ENCODE measurements at places on chromosomes 11 and 22.

DNA sequence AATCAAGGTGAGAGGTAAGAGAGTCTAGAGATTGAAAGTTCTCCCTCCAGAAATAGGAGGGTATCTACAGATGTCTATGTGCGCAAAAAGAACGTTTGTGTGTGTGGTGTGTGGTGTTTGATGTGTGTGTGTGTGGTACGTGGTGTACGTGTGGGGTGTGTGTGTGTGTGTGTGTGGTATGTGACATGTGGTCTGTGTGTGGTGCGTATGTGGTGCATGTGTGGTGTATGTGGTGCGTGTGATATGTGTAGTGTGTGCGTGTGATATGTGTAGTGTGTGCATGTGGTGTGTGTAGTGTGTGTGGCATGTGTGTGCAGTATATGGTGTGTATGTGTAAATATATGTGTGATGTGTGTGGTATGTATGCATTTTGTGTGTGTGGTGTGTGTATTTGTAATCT is 73.0 kb upstream of the LRRC4C start:
- H3K4me1 ChIP-seq = no peaks in the 10 kb centered on the region
- DNase-seq = no peak
- H3K27ac ChIP-seq = no peak overlapping the region
- H3K27me3 ChIP-seq = no peaks in the 10 kb centered on the region

GRCh38 chr11:103222806-103223205 is 113.6 kb downstream of the DYNC2H1 start:
- no peak overlapping the region for H3K4me3 ChIP-seq
- no peaks in the 10 kb centered on the region for H3K27me3 ChIP-seq
- H3K27ac ChIP-seq = no peak overlapping the region

GRCh38 chr11:123704341-123704740 is 37.1 kb downstream of the ZNF202 start:
- H3K36me3 ChIP-seq = no peaks in the 10 kb centered on the region
- H3K27ac ChIP-seq = no peak overlapping the region
- H3K4me1 ChIP-seq = no peaks in the 10 kb centered on the region

DNA sequence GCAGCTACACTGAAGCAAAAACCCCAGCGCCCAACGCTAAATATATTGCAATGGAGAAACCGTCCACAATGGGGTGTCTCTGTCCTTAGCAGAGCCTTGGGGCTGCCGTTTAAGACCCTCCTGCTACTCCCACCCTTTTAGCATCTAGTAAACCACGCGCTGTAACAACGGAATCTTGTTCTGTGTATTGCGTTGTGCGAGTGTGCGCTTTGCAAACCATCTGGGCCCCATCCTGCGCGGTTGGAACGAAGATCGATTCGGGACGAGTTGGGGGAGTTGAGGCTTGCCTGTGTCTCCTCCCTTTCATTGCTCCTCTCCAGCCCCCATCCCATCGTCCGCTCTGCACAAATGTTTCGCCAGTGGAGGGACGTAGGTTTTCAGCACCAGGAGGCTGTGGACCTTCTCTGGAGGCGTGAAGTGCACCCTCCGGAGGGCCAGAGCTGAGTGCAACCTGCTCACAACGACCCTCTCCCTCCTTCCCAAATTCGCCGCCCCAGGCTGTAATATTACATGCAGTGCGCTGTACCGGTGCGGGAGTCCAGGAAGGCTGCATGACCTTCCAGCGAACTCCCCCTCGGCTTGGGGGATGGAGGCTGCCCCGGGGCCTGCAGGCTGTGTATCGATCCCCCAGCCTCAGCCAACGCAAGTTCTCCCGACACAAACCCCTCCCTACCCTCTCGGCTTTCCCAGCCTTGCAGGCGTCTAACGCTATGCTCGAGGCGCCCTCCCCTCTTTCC is 1.6 kb upstream of the KMT2A start:
- no peaks in the 10 kb centered on the region for H3K36me3 ChIP-seq
- H3K27ac ChIP-seq = peak overlapping the region; percentile 96
- no peak for DNase-seq

DNA sequence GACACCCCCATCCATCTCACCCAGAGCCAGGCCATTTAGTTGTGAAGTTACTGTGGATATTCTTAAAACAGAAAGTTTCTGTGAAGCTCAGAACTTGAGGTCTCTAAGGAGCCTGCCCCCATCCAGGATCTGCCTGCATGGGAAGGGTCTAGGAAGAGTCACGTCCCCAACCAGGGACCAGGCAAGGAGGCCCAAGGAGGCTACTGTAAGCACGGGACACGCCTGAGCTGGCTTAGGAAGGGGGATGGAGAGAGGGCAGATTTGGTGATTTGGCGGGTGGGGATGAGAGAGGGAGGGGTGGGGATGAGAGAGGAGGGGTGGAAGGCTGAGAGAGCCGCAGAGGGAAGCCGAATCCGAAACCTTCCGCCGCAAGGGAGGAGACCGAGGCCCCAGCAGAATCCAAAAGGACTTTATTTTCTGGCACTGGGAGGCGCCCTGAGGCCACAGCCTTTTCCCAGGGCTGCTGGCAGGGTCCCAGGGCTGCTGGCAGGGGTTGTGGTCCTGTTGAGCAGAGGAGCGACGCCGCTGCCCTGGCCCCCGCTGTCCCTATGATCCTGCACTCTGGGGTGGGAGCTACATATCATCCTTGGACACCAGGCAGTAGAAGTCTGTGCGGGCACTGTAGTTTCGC is 9.4 kb downstream of the SIGIRR start:
- DNase-seq = no peak
- H3K4me3 ChIP-seq = peak overlapping the region; percentile 84
- peaks cover 30% of the 10 kb centered on the region for H3K4me1 ChIP-seq
- H3K27me3 ChIP-seq = no peaks in the 10 kb centered on the region

DNA sequence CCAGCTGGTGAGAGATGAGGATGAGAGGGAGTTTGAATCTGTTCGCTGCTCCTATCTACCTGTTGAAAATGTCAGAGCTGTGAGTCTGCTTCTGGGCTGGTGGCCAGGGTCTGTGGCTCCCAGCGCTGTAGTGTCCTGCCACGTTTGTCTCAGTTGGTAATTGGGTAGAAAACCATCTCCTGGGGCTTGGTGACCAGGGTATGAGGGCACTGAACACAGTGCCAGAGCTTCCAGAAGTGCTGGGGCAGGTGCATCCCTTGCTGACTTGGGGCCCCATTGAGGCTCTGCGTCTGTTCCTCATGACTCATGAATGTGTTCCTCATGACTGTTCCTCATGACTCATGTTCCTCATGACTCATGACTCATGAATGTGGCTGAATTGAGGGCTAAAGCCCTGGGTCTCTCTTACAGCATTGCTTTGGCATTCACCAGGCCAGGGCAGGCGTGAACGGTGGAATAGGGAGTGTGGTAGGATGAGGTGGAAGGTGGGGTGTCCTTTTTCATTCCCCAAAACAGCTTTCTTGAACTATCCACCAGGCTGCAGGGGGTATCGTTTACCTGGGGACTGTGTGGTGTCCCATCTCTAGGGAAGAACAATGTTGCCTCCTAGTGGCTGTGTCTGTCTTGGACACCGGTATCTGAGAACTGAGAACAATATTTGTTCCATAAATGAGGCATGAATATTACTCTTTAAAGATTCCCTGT is 139.5 kb downstream of the COMMD9 start:
- no peak overlapping the region for H3K4me3 ChIP-seq
- peaks cover 23% of the 10 kb centered on the region for H3K4me1 ChIP-seq
- H3K27me3 ChIP-seq = no peaks in the 10 kb centered on the region
- no peaks in the 10 kb centered on the region for H3K36me3 ChIP-seq

GRCh38 chr11:110778343-110778742 is 66.1 kb upstream of the ARHGAP20 start:
- no peak for DNase-seq
- H3K36me3 ChIP-seq = no peaks in the 10 kb centered on the region
- H3K27ac ChIP-seq = no peak overlapping the region
- H3K27me3 ChIP-seq = no peaks in the 10 kb centered on the region
- no peaks in the 10 kb centered on the region for H3K4me1 ChIP-seq
- no peak overlapping the region for H3K4me3 ChIP-seq

GRCh38 chr22:44425694-44426045 is 72.4 kb downstream of the RTL6 start:
- H3K36me3 ChIP-seq = no peaks in the 10 kb centered on the region
- no peak for DNase-seq
- H3K27me3 ChIP-seq = no peaks in the 10 kb centered on the region
- no peak overlapping the region for H3K27ac ChIP-seq
- H3K4me3 ChIP-seq = no peak overlapping the region

DNA sequence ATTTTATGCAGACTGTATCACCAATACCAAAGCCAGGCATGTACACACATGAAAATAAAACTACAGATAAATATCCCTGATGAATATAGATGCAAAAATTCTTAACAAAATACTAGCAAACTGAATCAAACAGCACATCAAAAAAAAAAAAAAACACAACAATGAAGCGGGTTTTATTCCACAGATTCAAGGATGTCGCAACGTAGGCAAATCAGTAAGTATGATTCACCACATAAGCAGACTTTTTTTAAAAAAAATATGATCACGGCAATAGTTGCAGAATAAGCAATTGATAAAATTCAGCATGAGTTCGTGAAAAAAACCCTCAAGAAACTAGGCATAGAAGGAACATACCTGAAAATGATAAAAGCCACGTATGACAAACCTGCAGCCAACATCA is 21.3 kb downstream of the OR51F1 start:
- H3K27ac ChIP-seq = no peak overlapping the region
- H3K27me3 ChIP-seq = no peaks in the 10 kb centered on the region
- no peak for DNase-seq
- no peak overlapping the region for H3K4me3 ChIP-seq
- H3K36me3 ChIP-seq = no peaks in the 10 kb centered on the region

- H3K36me3 ChIP-seq = no peaks in the 10 kb centered on the region
- DNase-seq = no peak
- peaks cover 9% of the 10 kb centered on the region for H3K4me1 ChIP-seq
- no peaks in the 10 kb centered on the region for H3K27me3 ChIP-seq
- no peak overlapping the region for H3K4me3 ChIP-seq
- H3K27ac ChIP-seq = no peak overlapping the region
These were observed 3.9 kb upstream of the AKIP1 start for GRCh38 chr11:8907116-8907515.

- H3K27me3 ChIP-seq = no peaks in the 10 kb centered on the region
- H3K4me3 ChIP-seq = no peak overlapping the region
- no peaks in the 10 kb centered on the region for H3K36me3 ChIP-seq
- H3K4me1 ChIP-seq = no peaks in the 10 kb centered on the region
These were observed 7.3 kb upstream of the TP53AIP1 start for GRCh38 chr11:128949791-128950454.

DNA sequence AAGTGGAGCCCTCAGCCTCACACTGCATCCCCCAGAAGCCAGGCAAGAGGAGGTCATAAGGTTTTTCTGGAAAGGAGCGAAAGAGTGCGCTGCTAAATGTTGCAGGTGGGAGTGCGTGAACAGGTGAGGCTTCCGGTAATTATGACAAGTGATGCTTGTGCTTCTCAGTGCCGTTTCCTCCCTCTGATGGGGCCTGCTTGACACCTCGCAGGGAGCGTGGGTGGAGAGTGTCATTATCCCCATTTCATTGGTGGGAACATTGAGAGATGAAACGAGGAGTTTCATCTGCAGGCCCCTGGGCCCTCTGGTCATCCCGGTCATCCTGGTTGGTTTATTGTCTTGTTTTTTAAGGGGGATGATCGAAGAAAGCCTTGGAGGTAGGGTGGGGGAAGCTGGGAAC is 57.5 kb downstream of the BCR start:
- DNase-seq = no peak
- H3K27me3 ChIP-seq = no peaks in the 10 kb centered on the region
- no peaks in the 10 kb centered on the region for H3K4me1 ChIP-seq
- H3K4me3 ChIP-seq = no peak overlapping the region
- H3K27ac ChIP-seq = no peak overlapping the region

- no peak for DNase-seq
- H3K4me3 ChIP-seq = no peak overlapping the region
- H3K4me1 ChIP-seq = no peaks in the 10 kb centered on the region
- H3K27ac ChIP-seq = no peak overlapping the region
- no peaks in the 10 kb centered on the region for H3K36me3 ChIP-seq
These were observed 817.0 kb downstream of the NTM start for GRCh38 chr11:132187386-132187785.
